T-helper 2 cell treated with Interferon-gamma antibody and Interleukin-4, amounts not matched to agents 5 μg/mL and 100 μg/mL, for 36 hours (primary cell): ENCODE measurements at places on chromosomes 5 and 9.

DNA sequence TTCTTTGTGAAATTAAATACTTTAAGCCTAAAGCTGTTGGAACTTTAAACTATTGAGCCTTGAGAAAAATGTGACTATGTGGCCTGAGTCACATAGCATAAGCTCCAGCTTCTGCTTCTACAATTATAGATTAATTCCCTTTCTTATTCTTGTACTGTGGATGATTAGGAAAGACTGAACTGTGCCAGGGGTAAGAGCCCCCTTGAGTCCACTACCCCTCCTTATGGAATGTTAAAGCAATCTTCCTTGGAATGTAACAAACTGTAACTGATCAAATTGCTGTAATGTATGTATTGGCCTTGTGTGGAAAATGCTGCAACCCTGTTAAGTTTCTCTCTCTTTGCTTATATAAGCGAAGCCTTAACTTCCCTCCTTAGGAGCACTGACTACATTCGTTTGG, 273.2 kb downstream of the FAM170A start:
- DNase-seq = no peak

GRCh38 chr5:167233507-167234220, 1057.8 kb upstream of the WWC1 start:
- no peak for DNase-seq

GRCh38 chr5:54738118-54738972, 220.8 kb downstream of the SNX18 start:
- DNase-seq = no peak

GRCh38 chr9:69502671-69503301, 169.4 kb downstream of the APBA1 start:
- no peak for DNase-seq

- no peak for DNase-seq
Measured at GRCh38 chr5:60178101-60178500, 284.6 kb upstream of the PDE4D start.
